Stimulated activated CD8-positive, alpha-beta memory T cell treated with anti-CD3 and anti-CD28 coated beads, Interleukin-15, amount 100 ng/mL, for 48 hours (primary cell): ENCODE measurements at places on chromosomes 3 and 15.

DNA sequence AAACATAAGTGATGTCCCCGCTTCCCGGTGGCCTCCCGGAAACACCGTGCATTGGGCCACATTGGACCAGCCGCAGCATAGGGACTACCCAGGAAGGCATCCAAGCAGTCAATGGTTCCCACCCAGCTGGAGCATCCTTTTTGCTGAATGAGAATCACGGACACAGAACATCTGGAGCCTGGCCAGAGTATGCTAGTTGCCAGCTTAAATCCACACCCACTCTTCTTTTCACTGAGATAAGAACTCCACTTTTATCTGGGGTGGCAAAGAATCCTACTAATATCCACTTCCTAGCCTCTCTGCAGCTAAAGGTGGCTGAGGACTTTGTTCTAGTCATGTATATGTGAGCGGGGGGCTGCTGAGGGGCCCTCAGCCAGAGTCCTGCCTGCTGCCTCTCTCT, 95.2 kb upstream of the PLXNA1 start:
- DNase-seq: no peak

GRCh38 chr3:21803604-21804003, 52.6 kb upstream of the ZNF385D start:
- DNase-seq: no peak

GRCh38 chr15:92574161-92574560, 81.4 kb downstream of the FAM174B start:
- DNase-seq: no peak

- DNase-seq: no peak
These were observed 190.2 kb downstream of the RORA start for GRCh38 chr15:61038910-61039309.

DNA sequence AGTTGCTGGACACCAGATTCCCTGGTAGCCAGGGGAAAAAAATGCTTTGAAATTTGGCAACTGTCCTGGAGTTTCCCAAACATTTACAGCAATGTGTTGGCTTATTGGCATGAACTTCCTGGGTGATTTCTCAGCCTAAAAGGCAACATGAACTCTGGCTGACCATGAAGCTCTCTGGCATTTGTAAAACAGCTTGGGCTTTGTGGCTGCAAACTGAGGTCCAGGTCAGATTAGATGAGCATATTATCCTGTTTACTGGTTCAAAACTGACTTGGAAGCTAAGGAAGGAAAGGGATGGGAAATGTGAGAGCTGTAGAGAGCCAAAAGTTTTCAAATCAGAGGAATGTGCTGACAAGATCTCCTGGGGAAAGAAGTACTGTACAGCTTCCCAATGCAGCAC, 139.0 kb downstream of the P3H2 start:
- DNase-seq: no peak

DNA sequence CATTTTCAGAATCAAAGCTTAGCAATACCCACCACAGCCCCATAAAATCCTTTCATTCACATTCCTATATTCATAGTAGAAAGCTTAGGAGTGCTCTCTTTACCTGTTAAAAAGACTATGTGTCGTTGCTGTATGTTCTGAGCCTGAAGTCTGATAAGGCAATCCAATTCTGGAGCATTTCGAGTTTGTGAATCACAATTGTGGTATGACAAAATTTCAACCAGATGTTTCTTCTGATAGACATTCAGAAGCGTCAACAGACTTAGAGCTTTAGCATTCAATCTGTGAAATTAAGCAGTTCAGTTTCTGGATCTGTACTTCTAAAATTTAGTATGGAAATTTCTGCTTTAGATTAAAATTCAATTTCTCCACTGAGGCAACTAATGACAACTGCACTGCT, 58.3 kb downstream of the TASOR start:
- no peak for DNase-seq

DNA sequence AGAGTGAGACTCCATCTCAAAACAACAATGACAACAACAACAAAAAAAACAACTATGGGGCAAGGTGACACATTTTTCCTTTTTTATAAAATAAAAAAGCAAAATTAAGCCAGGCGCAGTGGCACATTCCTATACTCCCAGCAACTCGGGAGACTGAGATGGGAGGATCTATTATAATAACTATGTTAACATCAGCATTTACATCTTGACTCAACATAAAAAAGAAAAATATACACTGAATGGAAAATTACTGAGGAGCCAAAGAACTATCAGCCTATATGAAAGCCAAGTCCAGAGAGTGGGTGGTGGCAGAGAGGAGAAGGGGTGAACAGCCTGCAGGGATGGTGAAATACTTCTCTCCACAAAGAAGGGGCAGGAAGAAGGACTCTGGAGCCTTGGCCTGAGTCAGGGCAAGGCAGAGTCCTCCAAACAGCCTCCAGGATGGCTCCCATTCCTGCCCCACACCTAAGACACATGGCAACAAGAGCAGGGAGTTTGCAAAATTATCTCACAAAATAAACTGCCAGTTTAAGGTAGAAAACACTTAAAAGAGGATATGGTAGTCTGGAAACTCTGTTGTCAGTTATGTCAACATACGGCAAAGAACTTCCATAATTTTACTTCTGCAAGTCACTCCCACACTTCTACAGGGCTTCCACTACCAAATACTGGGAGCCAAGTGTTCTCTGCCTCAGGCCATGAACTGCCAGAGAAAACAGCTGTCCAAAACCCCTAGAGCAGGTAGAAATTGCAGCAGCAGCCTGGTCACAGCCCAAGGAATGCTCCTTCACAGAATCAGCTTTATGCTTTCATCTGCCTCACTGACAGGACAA, 25.9 kb downstream of the HSPBAP1 start:
- DNase-seq: no peak

- DNase-seq: no peak
These were observed 81.2 kb downstream of the TLE3 start for GRCh38 chr15:70016511-70016994.

GRCh38 chr3:73874161-73874560, 249.4 kb upstream of the PDZRN3 start:
- DNase-seq: no peak

- DNase-seq: no peak
These were observed 142.0 kb upstream of the UBE2E1 start for GRCh38 chr3:23663661-23664186.

GRCh38 chr3:189803254-189803653, 172.1 kb downstream of the TP63 start:
- DNase-seq: no peak

- DNase-seq: no peak
These were observed 72.9 kb upstream of the ATP2C1 start for GRCh38 chr3:130820976-130821375.

DNA sequence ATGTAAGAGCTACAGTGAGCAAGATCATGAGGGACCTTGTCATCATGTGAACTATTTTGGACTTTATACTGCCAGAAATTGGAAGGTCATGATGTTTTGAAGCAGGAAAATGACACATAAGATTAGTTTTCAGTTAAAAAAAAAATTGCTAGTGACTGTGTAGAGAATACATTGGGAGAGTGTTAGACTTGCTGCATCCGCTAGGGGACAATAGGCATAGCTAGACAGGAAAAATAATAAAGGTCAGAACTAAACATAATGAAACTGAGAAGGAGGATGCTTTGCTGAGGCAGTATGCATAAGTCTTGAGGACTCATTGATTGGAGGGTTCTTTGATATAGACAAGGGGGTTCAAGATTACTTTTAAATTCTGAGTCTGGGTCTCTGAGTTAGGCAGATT, 275.8 kb upstream of the KCNH8 start:
- no peak for DNase-seq

DNA sequence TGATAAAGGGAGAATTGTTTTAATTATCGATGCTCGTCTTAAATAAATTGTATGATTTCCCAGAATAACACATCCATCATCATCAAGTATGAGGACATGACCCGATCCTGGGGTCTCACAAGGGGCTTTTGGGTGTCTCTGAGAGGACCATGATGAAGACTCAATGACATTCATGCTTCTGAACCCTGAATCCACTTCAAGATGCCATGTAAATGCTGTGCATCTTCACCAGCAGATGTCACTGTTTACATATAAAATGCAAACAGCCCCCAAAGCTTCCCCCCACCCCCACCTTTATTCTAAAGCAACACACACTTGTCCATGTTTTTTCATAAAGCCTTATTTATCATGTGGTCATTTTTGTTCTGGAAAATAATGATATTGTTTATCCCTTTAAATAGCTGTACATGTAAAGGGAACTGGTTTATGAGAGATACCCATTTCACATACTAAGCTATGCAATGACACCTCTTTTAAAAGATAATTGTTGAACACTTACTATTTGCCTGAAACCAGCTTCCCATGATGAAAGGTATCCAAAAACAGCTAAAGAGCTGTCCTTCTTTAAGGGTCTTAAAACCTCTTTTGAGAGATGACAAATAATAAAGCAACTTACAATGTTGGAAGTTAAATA, 69.7 kb upstream of the UBE3A start:
- DNase-seq: no peak

GRCh38 chr15:31293655-31294054, 33.0 kb upstream of the KLF13 start:
- no peak for DNase-seq

DNA sequence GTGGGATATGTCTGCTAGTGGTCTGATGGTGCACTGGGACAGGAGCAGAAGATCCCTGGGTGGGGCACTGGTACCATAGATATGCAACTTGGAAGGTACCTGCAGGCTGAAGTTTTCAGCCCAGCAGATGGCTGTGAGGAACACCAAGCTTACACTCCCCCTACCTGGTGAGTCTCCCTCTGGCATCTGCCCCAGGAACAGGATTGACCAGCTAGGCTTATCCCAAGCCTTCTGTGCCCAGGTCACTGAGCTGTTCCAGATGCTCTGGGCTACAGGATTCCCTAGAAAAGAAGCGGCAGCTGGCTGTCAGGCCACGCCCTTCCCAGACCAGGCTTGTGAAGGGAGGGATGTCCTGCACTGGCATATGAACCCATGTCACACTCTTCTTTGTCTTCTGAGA, 1130.0 kb downstream of the NAALADL2 start:
- DNase-seq: no peak

- no peak for DNase-seq
These were observed 451.6 kb upstream of the TPRG1 start for GRCh38 chr3:188720215-188720614.

- no peak for DNase-seq
These were observed 908 bp upstream of the RAB43 start for GRCh38 chr3:129122412-129123011.

GRCh38 chr15:68637767-68638404, 59.1 kb downstream of the CORO2B start:
- DNase-seq: no peak

- no peak for DNase-seq
These were observed 200.8 kb upstream of the C2CD4B start for GRCh38 chr15:62365795-62366442.

GRCh38 chr3:43369404-43370292, 83.3 kb downstream of the SNRK start:
- no peak for DNase-seq

GRCh38 chr15:82986442-82986780, 401 bp downstream of the RAMAC start:
- DNase-seq: no peak

DNA sequence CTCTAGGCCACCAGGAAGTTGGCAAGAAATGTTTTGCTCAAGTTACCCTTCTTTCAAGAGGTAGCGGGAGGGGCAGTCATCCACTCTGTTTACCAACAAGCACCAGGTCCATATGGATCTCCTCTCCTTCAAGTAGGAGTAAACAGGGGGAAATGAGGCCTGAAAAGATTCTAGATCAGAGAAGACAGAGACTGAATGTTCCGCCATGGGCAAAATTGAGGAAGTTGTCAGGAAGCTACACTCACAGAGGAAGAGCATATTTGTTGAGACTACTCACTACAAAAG, 81.6 kb downstream of the KLF15 start:
- DNase-seq: no peak

- DNase-seq: no peak
These were observed 912.7 kb downstream of the TUSC7 start for GRCh38 chr3:117622171-117622841.

GRCh38 chr3:175713268-175713667, 854.1 kb downstream of the NAALADL2 start:
- no peak for DNase-seq

DNA sequence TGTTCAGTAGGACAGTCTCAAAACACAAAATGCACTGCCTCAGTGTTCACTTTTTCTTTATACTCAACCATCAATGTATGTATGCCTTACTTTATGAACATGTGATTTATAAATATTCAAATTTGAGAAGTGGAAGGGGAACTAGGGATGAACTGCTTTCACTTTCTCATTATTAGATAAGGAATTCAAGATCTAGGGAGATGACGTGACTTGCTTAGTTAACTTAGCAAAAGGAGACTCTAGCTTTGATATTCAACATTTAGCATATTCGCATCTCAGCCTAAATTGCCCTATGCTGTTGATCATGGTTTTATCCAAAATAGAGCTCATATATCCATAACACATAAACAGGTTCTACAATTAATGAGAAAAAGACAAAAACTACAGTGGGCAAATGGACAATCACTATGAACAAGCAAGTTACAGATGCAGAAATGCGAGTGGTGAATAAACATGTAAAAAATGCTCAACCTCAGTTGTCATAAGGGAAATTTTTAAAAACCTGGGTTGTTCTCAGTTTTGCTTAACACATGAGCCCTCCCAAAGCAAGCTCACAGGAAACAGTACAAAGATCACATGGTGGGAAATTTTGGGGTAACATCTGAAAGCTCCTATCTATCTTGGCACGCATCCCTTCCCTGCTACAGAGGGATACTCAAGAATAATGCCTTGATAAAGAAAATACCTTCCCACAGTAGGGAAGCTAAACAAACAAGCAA, 269.8 kb downstream of the THRB start:
- no peak for DNase-seq

- DNase-seq: no peak
These were observed 945.6 kb upstream of the GBE1 start for GRCh38 chr3:82707035-82707434.

- DNase-seq: no peak
These were observed 876 bp downstream of the PLSCR1 start for GRCh38 chr3:146543461-146544001.

DNA sequence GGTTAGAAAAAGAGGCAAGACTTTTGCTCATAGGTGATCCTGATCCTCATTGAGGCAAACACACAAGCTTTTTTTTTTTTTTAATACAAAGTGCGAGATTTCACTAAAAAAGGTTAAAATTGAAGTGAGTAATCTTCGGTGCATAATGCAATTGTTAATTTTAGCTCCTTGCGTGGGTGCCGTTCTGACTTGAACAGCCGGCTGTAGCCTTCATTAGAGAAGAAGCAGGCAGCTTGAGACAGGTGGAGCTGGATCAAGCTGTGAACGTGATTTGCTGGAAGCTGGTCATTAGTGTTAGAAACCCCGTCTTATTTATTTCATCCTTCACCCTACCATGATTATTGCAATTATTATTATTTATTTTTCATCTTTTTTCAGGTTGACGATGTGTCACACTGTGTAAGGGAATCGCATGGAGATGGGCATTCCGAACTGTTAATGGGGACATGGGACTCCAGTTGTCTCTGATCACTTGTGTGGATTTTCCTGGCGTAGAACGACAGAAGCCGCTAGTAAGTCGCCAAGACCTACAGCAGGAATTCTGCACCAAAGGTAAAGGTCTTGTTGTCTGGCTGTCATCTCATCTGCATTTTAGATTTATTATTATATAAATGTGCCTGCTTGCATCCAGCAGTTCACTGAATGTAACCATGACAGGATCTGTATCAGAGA, 40.2 kb downstream of the ARPP21 start:
- DNase-seq: no peak
